Stimulated activated CD8-positive, alpha-beta memory T cell treated with anti-CD3 and anti-CD28 coated beads, Interleukin-15, amount 100 ng/mL, for 4 hours (primary cell): ENCODE measurements at places on chromosomes 4 and X.

- DNase-seq: no peak
Measured at GRCh38 chr4:24245491-24245820, 338.9 kb downstream of the DHX15 start.

DNA sequence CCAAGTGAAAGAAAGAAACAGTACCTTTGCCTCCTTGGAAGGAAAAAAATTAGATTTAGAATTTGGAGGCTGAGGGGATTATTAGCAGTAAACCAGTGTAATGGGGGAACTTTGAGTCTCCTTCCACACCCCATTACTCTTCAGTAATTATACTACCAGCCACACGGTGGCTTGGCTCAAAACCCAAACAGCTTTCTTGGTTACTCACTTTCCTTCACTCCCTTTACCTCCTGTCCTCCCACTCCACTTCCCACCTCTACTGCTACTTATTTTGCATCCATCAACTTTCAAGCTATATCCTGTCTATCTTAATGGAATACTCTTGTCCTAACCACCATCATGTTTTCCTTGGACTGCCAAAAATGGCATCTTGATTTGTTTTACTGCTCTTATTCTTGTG, 310.6 kb upstream of the AADAT start:
- no peak for DNase-seq

DNA sequence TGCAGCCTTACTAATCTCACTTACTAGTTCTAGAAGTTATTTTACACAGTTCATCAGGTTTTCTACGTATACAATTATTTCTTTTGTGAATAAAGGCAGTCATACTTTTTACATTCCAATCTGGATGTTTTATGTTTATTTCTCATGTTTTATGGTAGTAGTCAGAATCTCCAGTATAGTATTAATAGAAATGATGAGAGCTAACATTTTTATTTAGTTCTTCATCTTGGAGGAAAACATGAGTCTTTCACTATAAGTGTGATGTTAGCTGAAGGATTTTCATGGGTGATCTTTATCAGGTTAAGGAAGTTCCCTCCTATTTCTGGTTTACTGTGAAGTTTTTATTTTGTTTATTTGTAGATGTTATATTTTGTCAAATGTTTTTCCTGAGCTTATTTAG, 256.1 kb upstream of the GIMD1 start:
- DNase-seq: no peak

DNA sequence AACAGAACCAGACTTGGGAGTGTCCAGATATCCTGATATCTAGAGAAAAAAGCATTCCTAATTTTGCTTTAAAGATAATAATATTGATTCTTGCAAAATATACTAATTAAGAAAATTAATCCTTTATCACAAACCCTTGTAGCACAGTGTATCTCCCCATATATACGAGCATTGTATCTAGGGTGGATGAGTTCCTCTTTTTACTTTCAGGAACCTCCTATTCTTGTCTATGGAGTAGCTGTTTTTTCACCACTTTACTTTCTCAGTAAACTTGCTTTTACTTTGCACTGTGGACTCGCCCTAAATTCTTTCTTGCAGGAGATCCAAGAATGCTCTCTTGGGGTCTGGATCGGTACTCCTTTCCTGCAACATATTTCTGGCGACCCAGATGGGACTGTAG, 103.9 kb downstream of the GLUD2 start:
- no peak for DNase-seq

DNA sequence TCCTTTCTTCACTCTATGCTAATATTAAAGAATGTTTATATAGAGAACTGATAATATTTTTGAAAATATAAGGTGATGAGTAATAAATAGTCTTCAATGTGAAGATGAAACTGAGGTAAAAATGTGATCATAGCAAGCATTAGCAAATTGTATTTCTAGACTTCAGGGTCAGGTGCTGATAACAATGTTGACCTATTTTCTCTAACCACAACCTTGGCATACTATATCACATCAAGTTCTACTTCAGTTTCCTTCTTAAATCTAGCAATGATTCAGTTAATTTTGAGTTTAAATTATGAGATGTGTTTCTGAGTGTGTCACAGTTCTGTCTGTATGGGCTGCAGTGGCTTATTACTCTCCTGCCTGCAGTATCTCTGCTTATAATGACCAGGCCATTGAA, 209.4 kb downstream of the RAPGEF2 start:
- no peak for DNase-seq
